Pancreas (tissue), 10 donors: ENCODE measurements at places on chromosomes 13 and 19. TPM values are rescaled to one million over a fixed set of nuclear protein-coding genes. Genes with fewer than 3 reads are reported as not detected.
A peak's percentile ranks its signal among the peaks of the same experiment; 100 is the strongest.

DNA sequence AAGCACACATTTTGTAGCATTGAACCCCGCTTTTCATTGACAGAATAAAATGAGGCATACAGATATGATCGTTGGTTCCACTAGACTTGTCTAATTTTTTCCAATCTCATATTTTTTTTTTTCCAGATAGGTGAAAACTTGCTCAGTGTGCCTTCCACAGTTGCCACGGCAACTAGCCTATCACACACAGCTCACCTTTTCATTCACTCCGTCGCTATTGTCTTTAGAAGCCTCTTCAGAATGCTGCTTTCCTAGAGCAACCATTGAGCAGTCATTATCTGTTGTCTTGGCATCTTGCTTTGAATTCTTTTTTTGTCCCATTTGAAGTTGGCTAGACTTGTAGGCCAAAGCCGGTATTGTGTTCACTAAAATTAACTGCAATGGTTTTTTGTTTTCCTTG, 37.7 kb upstream of the ESD start:
- no peak for DNase-seq

DNA sequence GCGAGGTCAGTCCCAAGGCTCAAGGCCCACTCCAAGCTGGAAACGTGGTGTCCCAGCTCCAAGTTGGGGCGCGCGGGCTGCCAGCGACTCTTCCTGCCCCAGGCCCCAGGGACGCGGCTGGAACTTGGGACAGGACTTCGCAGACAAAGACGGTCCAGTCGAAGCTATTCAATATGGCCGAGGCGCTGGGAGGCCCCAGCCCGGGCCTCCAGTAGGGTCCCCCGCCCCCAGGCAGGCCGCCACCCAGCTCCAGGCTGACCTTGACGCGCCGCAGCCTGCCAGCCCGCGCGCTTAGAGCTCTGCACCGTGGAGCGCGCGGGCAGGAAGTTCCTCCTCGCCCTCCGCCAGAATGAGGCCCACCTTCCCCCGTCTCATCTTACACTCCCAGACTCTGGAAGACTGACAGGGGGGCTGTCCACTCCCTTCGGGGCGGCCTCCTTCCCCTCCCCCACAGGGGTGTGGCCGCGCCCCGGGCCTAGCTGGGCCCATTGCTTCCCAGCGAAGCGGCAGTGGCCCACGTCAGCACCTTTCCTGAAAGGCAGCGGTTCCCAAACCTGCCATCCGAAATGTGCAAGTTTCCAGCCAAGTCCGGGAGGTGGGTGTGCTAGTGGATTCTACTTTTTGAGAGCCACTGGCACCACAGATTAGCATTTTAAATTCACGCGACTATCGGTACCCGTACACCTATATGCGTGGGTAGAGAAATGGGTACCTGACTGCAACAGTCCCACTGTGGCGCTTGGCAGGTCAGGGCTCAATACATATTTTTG, at the start of gene CCDC8:
Gene CCDC8 (minus strand): TSS at position 303 of the 770 bp plus-strand sequence. CDS start 754 bp downstream, outside the sequence.
- peak; percentile 94 for DNase-seq

The FXYD7 gene
- not detected for total RNA-seq

The PRMT1 gene
- total RNA-seq, result 41.0 TPM

DNA sequence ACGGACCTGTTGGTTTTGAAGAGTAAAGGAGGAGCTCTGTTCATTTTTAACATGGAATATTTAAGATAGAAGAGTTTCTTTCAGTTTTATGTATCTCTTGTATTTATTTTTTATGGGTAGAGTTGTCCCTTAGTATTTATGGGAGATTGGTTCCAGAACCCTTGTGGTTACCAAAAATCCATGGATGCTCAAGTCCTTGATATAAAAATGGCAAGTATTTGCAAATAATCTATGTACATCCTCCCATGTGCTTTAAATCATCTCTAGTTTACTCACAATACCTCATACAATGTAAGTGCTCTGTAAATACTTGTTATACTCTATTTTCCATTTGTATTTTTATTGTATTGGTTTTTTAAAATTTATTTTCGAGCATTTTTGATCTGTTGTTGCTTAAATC, 63.1 kb downstream of the TM9SF2 start:
- DNase-seq, result no peak
